ENCODE measurements at places on chromosomes 3 and 15. TPM values are rescaled to one million over a fixed set of nuclear protein-coding genes. Genes with fewer than 3 reads are reported as not detected.

DNA sequence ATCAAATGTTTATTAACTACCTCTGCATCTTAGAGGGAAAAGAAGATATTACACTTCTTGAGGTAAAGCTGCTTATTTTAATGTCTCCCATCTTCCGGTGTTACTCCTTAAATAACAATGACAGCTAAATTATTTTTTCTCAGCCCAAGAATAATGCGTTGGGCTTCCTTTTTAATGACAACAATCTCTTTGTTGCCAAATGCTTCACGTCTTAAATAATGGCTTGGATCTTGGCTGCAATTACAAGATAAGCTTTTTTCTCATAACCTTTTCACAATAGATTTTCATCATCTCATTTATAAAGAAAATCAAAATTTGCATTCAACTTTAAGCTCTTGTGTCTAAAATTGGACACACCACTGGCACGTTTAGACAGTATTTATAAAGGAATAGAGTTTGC lies 89.2 kb upstream of the COL8A1 start:
- no peak for DNase-seq

DNA sequence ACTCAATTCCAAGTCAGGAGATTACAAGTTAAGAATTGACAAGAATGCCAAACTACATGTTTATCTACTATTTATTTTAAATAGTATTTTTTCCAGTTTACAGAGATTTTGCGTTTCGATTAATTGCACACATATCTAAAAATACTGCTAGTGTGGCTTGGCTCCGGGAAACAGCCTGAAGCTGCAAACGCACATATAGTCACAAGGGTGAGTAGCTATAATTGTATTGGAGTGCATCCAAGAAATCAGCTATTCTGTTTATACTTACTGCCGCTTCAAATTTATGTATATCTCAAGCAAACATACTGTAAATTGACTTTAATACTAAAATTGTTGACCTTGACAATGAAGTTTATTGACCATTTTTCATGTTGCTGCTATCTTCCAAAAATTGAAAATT lies 77.0 kb upstream of the PLSCR5 start:
- no peak for DNase-seq

GRCh38 chr3:9399746-9400145 lies 2.3 kb downstream of the SETD5 start:
- peak; percentile 79 for DNase-seq

DNA sequence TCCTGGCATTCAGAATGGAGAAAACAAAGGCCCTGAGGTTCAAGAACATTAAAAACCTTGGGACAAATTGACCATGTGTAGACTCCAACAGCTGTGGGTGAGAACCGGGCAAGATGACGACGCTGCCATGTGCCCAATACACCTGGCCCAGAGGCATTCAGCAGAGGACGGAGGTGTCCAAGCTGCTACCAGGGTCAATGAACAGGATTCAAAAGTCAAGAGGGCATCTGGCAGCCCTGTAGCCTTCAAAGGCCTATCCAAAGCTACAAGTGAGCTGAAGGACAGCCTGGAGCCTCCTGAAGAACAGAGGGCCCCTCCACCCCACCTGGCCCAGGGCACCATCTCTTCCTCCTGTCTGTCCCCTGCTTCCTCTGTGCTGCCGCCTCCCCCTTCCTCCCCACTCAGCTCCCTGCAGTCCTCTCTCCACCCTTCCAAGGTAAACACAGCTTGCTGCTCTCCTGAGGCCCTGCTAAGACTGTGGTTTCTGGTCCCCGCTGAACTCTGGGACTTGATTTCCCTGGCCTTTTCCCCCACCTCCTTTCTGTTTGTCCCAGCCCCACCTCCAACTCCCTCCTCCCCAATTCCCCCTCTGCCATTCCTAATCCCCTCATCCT lies 57.5 kb downstream of the HMCES start:
- no peak for DNase-seq

The GPR62 gene
- total RNA-seq: 0.13 TPM

DNA sequence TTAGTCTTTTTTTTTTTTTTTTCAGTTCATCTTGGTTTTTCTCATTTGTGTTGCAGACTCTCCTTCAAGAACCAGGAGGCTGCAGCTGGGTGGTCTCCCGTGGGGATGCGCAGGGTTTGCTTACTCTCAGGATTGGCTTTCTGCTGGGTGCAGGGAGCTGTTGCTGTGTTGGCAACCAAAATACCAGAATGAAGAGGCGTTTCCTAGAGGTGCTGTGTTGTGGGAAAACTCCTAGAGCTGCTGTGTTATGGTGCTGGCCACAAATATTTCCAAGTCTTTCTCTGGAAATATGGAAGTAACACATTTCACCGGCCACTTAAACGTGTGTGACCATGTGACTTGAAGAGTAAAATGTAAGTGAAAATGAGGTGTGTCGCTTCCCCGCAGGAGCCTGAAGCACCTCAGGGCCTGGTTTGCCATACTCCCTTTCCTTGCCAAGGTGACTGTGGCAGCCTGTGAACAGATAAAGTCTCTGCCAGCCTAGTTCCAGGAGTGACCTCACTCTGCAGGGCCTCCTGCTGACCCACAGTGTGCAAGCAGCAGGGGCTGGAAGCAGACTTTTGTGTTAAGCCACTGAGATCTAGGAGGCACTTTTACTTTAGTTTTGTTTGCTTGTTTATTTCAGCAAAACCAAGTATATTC lies 258.9 kb downstream of the ADAMTS17 start:
- DNase-seq: no peak

GRCh38 chr3:123336001-123336400 lies 112.9 kb downstream of the ADCY5 start:
- no peak for DNase-seq

The EOMES gene
- total RNA-seq: not detected

The ECE2 gene
- total RNA-seq: not detected

The DENND6A gene
- 52.0 TPM for total RNA-seq

DNA sequence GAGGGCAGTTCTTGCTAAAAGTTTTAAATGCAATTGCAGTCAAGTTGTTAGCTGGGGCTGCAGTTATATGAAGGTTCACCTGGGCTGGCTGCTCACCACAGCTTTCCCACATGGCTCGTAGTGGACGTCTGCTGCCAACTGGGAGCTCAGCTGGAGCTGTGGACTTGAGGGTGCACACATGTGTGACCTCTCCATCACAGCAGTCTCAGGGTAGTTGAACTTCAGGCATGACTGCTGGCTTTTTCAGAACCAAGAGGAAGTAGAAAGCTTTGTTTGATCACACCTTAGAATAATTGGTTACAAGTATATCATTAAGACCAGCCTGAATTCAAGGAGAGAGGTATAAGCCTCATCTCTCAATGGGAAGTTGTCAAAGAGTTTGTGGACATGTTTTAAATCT lies 74.1 kb downstream of the CHL1 start:
- DNase-seq: peak; percentile 71

The ITGA11 gene
- 4.3 TPM for total RNA-seq

The CCR9 gene
- total RNA-seq: not detected

GRCh38 chr15:49741712-49742111 lies 120.9 kb downstream of the DTWD1 start:
- DNase-seq: no peak

- no peak for DNase-seq
Measured at GRCh38 chr3:152241142-152242017, 27.3 kb upstream of the MBNL1 start.

The SLC27A2 gene
- total RNA-seq: 10.3 TPM

- peak; percentile 29 for DNase-seq
Measured at GRCh38 chr3:38127611-38128302, 9.2 kb downstream of the ACAA1 start.

DNA sequence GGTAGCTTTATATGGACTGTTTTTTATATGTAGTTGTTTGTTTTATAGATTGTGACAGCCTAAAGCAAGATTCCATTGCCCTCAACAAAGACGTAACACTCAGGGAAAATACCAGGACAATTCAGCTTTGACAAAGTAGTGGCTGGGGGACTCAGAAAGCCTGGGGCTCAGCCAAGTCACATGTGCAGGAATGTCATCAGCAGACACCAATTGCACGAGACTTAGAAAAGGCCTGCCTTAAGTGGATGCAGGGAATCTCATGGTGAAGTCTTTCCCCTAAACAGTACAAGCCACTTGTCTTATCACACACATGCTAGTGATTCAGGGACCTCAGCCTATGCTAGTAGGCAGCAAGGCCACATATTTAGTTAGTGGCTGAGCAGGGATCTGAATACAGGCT lies 381.8 kb upstream of the THBS1 start:
- DNase-seq: peak; percentile 83

The NME9 gene
- not detected for total RNA-seq

The RTP1 gene
- not detected for total RNA-seq

GRCh38 chr3:171569571-171570132 lies 109.4 kb upstream of the TNIK start:
- DNase-seq: no peak

DNA sequence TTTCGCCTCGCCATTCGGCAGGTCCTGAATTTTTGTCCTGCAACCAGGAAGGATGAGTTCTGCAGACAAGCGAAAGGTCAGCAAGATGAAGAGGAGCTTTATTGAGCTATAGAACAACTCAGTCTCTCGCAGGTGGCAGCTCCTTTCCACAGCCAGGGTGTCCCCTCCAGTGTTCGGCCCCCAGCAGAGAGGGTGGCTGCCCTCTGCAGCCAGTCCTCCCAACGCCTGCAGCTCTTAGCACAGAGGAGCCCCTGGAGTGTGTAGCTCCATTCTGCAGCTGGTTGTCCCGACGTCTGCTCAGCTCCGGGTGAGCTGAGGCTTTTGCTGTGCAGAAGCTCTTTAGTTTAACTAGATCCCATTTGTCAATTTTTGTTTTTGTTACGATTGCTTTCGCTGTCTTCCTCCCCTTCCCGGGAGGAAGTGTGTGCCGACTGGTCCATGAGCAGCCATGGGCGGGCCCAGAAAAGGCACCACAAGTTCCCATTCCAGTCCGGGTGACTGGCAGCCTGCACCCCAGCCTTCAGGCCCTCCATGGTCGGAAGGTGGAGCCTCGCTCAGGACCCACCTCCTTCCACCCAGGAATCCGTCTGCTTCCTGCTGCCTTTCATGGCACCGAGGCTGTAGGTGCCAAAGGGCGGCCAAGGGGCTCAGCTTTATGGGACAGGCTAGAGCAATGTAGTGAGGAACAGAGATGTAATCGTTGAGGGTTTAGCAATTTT lies 497.8 kb upstream of the CNTN4 start:
- no peak for DNase-seq

- no peak for DNase-seq
Measured at GRCh38 chr3:15654891-15655290, 53.3 kb downstream of the BTD start.

The GRM7 gene
- 0.78 TPM for total RNA-seq

- DNase-seq: no peak
Measured at GRCh38 chr3:49629866-49630265, 44.3 kb upstream of the APEH start.

DNA sequence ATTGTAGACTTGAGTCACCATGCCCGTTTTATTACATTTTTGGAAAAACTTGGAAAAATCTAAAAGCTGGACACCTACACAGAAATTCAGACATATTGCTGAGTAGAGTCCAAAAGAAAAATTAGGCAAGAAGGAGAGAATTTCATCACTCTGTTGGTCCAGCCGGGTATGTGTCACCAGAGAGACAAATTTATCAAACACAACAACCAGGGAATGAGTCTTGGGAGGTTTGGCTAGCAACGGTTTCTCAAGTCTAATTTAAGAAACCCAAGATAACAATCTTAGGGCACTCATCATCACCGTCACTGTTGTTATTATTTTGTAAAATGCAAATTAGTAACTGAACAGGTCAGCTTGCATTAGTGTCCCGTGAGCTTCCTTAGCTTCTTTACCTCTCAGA lies 197.5 kb upstream of the C2CD4B start:
- DNase-seq: no peak

The GABRA5 gene
- not detected for total RNA-seq

DNA sequence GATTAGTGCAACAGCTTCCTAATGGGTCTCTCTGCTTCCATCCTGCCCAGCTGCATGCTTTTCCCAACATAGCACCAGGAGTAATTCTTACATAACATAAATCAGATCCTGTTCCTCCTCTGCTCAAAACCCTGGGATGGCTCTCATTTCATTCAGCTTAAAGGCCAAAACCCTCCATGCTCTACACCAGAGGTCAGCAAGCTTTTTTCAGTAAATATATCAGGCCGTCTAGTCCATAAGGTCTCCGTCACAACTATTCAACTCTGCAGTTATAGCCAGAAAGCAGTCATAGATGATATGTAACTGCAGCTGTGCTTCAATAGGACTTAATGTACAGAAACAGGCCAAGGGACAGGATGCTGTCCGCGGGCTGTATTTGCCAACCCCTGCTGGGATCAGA lies 202.8 kb upstream of the UBE2E2 start:
- DNase-seq: no peak

- no peak for DNase-seq
Measured at GRCh38 chr15:29222129-29222853, 47.3 kb downstream of the NSMCE3 start.

DNA sequence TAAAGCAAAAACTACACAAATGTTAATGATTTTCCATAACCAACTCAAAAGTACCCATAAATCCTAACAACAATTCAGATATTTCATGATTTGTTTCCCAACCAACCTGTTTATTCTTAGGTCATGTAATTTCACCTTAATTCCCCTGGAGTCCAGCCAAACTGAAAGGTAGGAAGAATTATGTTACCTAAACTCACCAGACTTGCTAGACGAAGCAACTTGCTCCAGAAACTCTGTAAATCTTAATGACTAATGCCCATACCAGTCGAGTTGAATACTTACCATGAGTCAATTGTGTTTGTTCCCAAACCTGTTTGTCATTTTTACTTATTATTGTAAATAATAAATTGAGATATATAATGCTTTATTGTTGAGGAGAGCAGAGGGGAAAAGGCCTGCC lies 1030.0 kb downstream of the TBL1XR1 start:
- no peak for DNase-seq

GRCh38 chr3:45816544-45816943 lies 20.2 kb upstream of the SLC6A20 start:
- DNase-seq: peak; percentile 21

GRCh38 chr3:118755253-118755801 lies 279.3 kb downstream of the IGSF11 start:
- no peak for DNase-seq

GRCh38 chr15:35751413-35752133 lies 205.6 kb upstream of the DPH6 start:
- peak; percentile 67 for DNase-seq

GRCh38 chr3:136305879-136306278 lies 55.7 kb downstream of the PCCB start:
- no peak for DNase-seq

The SPINT1 gene
- total RNA-seq: 84.3 TPM

DNA sequence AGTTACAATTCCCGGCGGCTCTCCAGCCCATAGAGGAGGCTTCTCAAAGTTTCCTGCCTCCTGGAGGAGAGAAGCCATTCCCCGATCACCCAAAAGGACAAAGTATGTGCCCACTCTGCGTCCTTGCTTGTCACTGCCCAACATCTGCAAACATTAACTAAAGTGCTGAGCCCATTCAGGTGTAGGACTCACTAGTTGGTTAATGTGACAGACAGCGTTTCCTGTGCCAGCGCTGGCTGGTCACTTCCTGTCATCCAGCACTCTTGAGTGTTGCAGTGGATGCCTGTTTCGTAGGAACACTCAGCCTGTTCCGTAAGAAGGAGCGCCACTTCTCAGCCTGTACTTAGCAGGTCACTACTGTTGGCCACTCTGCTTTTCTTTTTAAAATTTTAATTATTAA lies 100.3 kb downstream of the APBA2 start:
- DNase-seq: no peak

Measured in thyroid gland (tissue), 4 donors.